ENCODE measurements at places on chromosomes 3 and 15. TPM values are rescaled to one million over a fixed set of nuclear protein-coding genes. Genes with fewer than 3 reads are reported as not detected.
A peak's percentile ranks its signal among the peaks of the same experiment; 100 is the strongest.

DNA sequence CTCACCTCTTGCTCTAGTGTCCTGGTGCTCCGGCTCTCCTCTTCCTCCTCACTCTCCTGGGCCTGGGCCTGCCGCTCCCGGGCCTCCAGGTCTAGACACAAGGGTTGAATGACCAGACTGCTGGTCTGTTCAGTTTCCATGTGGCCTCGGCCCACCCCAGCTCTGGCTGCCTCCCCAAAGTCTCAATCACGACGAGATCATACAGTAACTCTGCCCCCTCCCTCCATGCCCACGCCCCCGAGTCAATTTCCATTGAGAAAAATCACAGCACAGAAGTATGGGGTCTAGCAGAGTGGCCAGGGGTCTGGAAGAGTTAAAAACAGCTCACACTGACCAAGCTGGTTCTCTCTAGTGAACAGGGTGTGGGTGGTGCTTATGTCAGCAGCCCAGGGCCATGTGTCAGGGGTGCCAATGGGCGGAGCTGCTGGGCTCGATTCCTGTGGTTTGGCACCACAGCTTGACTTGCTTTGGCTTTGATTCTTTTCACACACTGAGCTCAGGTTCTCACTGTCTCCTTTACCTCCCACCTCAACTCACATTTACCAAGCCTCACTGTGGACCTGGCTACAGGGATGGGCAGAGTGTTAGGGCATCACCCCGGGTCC, 6.9 kb downstream of the C15orf62 start:
- no peak overlapping the region for H3K4me3 ChIP-seq
- H3K27ac ChIP-seq: no peak overlapping the region
- peaks cover 83% of the 10 kb centered on the region for H3K36me3 ChIP-seq
- H3K27me3 ChIP-seq: no peaks in the 10 kb centered on the region
- no peaks in the 10 kb centered on the region for H3K4me1 ChIP-seq
- DNase-seq: no peak

DNA sequence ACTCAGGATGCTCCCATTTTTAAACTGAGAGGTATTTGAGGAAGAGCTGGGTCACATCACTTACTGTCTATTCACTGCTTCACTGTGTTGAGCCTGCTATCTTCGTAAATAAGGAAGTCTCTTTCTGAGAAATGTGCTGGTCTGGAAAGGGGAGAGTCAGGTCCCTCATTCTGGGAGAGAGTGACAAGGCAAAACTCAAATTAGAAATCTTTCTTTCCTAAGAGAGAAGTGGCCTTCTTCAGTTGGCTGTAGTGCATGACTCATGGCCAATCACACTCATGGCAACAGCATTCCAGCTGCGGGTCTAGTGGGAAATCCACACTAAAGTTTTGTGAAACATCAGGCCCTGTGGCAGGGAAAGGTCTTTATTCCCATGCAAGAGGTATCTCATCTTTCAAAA, 11.5 kb upstream of the TIMP4 start:
- no peaks in the 10 kb centered on the region for H3K27me3 ChIP-seq
- no peak overlapping the region for H3K4me3 ChIP-seq
- H3K4me1 ChIP-seq: no peaks in the 10 kb centered on the region
- H3K36me3 ChIP-seq: no peaks in the 10 kb centered on the region
- no peak for DNase-seq
- no peak overlapping the region for H3K27ac ChIP-seq

DNA sequence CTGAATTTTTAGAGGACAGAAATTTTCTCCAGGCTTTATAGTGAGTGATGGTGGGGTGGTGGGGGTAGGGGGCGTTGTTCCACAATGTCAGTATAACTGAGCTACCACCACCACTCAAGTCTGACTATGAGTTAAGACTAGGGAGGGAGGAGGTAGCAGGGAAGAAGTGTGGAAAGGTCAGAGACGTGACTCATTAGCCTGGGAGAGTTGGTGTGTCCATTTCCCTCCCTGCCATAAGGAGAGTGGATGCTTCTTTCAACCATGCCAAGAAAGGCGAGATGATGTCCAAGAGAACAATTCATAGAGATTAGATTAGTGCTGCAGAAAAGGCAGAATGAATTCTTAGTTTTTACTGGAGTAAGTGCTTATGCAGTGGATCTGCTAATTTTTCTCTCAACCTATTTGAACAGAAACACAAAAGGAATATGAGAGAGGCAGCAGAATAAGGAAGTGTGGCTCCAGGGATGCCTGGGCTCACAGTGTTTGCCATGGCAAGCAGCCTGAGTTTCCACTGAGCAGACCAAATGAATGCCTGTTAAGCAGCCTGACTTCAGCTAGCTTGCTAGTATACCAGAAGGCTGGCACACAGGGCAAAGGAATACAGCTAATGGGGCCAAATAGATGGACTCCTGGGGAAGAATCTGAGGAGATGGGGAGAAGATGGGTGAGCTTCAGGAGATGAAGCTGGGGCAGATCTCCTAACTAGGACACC, 708.9 kb downstream of the NTRK3 start:
- H3K4me1 ChIP-seq: no peaks in the 10 kb centered on the region
- H3K27me3 ChIP-seq: no peaks in the 10 kb centered on the region
- H3K36me3 ChIP-seq: no peaks in the 10 kb centered on the region
- no peak overlapping the region for H3K27ac ChIP-seq

Gene DLEC1
- total RNA-seq: 9.4 TPM

Gene CX3CR1
- 0.54 TPM for total RNA-seq

GRCh38 chr3:52240886-52241370, 2.0 kb upstream of the TWF2 start:
- H3K27ac ChIP-seq: peak overlapping the region; percentile 95
- DNase-seq: no peak
- no peaks in the 10 kb centered on the region for H3K36me3 ChIP-seq
- H3K27me3 ChIP-seq: no peaks in the 10 kb centered on the region
- H3K4me1 ChIP-seq: peaks cover 66% of the 10 kb centered on the region
- no peak overlapping the region for H3K4me3 ChIP-seq

GRCh38 chr15:40282869-40283614, at the start of gene ANKRD63:
ANKRD63 (minus strand) TSS chr15:40283064; CDS start chr15:40282586, 478 bp downstream.
- no peaks in the 10 kb centered on the region for H3K4me1 ChIP-seq
- peaks cover 16% of the 10 kb centered on the region for H3K36me3 ChIP-seq
- DNase-seq: peak; percentile 35

DNA sequence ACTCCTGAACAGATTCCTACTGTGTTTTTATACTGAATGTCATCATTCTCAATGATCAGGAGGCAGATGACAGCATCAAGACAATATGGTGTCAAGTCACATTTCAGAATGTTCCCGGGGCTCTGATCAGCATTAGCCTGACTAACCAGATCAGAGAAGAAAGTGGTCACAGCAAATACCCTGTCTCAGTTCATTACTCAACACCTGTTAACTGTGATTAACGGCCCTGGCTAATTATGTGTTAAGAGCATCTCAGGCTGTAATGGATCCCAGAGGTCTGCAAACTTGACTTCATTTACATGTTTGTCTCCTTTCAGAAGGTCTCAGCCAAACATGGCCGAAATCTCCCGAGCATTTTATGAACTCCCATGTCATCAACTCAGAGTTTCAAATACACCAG, 833.7 kb downstream of the FHIT start:
- no peak for DNase-seq
- no peak overlapping the region for H3K4me3 ChIP-seq
- H3K4me1 ChIP-seq: no peaks in the 10 kb centered on the region
- H3K36me3 ChIP-seq: no peaks in the 10 kb centered on the region

DNA sequence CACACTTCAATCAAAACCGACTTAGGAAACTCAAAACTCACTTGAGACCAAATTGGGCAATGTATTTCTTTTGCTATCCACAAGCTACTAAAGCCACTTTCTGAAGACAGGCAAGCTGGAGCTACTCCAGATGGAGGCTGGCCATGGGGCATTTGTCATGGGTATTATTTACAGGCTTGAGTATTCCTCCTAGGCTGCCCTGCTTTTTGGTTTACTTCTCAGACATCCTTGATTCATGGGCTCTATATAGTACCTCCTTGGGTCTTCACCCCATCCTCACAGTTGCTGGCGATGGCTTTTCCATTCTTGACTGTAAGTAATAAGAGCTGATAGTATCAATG, 18.6 kb upstream of the SYNM start:
- DNase-seq: no peak
- H3K27ac ChIP-seq: no peak overlapping the region
- H3K36me3 ChIP-seq: no peaks in the 10 kb centered on the region
- no peaks in the 10 kb centered on the region for H3K27me3 ChIP-seq

DNA sequence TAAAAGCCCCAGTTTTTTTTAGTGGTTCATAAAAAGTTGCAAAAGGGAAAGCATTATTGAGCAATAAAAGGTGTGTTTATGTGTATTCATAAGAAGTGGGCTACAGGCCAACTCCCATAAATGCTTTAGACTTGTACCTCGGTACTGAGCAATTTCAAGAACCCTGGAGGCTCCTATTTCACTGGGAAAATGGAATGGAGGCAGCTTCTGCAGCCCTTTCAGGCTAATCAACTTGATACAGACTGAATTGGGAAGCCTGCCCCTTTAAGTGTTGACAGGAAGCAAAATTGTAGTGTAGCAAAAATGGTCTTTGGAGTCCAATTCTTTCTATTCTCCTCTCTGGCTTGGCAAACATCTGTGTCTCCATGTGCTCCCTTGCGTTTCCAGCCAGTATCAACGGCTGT, 118.8 kb downstream of the ECT2 start:
- no peak overlapping the region for H3K27ac ChIP-seq
- DNase-seq: no peak
- no peaks in the 10 kb centered on the region for H3K36me3 ChIP-seq
- H3K4me3 ChIP-seq: no peak overlapping the region
- H3K27me3 ChIP-seq: no peaks in the 10 kb centered on the region

DNA sequence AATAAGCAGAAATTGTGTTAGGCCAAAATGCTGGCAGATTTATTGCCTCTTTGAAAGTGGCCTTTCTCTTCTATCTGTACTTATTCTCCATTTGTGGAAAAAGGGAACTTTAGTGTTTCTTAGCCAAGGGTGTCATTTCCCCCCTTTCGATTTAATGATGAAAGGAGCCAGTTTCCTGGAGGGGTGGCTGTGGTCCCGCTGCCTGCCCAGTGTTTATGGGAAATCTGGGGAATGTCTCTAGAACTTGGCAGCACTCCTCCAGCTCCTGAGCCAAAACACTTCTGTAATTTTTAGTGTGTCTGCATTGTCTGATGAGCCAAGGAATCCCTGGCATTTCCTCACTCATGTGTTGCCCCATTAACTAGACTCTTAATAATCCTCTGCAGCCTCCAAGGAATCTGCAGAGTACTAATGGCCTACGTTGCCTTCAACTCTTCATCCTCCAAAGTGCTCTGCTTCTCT, 448.8 kb downstream of the GRM7 start:
- no peak overlapping the region for H3K4me3 ChIP-seq
- H3K36me3 ChIP-seq: no peaks in the 10 kb centered on the region
- no peaks in the 10 kb centered on the region for H3K27me3 ChIP-seq
- DNase-seq: no peak

DNA sequence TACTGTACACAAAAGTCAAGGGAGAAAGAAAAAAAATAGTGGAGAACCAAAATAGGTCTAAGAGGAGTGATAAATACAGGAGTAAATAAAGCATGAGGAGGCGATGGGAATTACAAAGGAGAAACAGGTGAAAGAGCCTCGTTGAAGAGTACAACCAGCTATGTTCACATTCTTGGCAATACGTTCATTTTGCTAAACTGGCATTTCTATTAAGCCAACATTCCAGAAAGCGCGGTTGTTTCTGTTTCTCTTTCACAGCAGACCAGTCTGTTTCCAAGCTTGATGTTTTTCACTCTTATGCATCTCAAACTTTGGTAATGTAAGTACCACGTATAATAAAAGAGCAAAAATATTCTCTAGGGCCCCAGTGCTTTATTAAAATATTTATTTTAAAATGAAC, 74.5 kb downstream of the NSUN3 start:
- no peaks in the 10 kb centered on the region for H3K27me3 ChIP-seq
- no peaks in the 10 kb centered on the region for H3K4me1 ChIP-seq
- H3K27ac ChIP-seq: no peak overlapping the region

Gene GPR156
- total RNA-seq: not detected

Gene ULK4
- total RNA-seq: 14.0 TPM

Gene ETV5
- total RNA-seq: 2.3 TPM

- no peak overlapping the region for H3K27ac ChIP-seq
- no peak overlapping the region for H3K4me3 ChIP-seq
- no peaks in the 10 kb centered on the region for H3K36me3 ChIP-seq
- H3K27me3 ChIP-seq: no peaks in the 10 kb centered on the region
- no peak for DNase-seq
These were observed 50.4 kb downstream of the IDH2 start for GRCh38 chr15:90051874-90052273.
